NCI-H748 treated with DMSO at 0.1 percent for 48 hours (cell line): ENCODE measurements at places on chromosomes 6 and 20.

DNA sequence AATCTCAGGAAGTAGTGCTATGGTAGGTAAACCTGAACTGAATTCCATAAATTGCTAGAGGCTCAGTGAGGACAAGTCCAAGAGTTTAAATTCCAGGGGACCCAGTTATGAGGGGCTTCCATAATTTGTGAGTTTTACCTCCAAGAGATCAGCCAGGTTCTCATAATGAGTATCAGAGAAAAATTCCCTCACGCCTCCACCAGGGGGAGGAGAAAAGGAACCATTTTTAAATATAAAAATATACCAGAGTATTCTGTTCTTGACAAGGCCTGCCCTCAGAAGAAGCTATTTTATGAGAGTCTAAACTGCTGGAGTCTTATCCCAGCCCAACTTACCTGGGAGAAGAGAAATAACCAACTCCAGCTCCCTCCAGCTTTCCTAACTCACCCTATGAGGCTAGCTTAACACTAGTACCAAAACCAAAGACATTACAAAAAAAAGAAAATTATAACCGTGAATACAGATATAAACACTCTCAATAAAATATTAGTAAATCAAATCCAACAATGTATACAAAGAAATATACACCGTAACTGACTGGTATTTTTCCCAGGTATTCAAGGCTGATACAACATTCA lies 158.7 kb downstream of the TFAP2A start:
- no peak for DNase-seq

DNA sequence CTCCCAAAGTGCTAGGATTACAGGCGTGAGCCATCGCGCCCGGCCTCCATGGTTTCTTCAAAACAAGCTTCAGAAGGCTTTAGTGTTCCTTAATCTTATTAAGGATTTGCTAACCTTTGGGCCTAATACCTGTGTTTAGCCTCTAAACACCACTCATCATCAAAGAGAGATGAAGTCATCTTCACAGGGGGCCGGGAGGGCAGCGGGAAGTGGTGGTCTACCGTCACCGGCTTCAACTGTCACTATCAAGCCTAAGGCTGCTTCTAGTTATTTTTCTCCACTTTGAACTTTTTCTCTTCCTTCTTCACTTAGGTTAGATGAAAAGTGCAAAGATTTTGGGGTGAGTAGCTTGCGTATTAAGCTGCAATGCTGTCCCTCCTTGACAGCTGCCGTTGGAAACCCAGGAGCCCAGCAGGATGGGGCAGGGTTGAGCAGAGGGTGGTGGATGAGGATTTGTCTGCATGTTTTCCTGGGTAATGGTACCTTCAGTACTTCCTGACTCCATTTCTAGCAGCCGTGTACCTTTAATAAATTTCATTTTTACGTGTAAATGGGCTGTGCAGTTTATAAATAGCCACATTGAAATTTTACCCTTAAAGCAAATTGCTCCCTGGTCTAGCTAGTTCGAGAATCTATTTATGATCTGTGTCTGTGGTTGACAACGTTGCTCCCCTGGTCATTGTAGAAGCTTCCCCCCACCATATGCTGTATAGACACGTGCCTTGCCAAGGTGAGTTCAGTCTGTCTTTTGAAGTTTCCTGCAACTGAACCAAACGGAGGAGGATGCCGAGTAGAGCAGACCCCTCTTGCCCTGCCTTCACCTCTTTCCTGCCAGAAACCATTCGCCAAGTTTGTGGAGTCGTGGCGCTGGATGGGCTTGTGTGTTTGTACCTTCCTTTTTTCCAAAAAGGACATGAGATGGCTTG lies 64.8 kb downstream of the SYNJ2 start:
- no peak for DNase-seq

DNA sequence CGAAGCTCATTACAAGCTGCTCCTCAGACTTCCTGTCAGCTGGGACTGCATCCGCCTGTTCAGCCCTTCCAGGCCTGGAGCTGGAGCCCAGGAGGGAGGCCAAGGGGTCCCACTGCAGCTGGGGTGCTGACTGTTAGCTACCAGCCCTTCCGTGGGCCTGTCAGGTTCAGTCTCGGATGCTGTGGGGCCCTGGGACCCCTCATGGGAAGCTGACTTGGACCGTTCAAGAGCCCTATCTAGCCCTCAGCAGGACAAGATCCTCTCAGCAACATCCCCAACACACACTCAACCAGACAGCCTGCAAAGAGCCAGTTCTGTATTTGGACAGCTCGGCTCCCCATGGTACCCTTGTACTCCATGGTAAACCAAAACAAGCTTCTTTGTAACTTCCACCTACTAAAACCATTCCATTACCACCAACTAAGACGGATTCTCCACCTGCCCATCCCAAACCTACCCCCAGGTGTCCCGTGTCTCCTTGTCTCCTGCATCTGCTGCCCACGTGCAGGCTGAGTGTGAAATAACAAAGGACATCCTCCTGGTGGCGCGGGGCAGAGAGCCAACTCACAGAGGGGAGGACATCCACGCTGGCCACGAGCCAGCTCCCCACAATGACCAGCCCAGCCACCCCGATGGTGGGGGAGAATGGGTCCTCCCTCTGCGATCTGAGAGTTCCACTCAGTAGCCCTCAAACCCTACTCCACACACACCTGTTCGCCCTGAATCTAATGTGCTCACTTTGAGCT lies 111.2 kb downstream of the TAF4 start:
- DNase-seq, result peak; percentile 93

DNA sequence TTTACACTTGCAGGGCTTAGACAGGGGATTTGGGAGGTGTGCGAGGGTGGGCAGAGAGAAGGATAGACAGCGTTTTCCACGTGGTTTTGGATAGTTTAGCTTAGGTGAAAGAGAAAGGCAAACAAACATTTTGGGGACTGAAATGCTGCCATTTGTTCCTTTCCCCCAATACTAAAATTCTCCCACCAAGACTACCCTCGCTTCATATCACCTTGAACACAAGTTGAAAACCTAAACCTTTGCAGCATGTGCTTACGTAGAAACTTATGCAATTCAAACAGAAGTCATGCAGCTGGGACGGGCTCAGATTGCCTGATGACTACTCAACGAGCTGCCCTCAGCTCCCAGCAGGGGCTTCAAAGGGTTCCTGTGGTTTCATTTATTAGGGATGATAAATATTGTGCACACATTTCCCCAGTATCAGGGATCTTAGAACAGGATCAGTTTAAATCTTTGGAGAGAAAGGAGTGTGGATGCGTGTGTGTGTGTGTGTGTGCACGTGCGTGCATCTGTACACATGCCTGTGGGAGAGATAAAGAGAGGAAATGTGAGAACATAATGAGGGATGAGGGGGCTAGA lies 77.3 kb downstream of the SLC22A23 start:
- peak; percentile 15 for DNase-seq

DNA sequence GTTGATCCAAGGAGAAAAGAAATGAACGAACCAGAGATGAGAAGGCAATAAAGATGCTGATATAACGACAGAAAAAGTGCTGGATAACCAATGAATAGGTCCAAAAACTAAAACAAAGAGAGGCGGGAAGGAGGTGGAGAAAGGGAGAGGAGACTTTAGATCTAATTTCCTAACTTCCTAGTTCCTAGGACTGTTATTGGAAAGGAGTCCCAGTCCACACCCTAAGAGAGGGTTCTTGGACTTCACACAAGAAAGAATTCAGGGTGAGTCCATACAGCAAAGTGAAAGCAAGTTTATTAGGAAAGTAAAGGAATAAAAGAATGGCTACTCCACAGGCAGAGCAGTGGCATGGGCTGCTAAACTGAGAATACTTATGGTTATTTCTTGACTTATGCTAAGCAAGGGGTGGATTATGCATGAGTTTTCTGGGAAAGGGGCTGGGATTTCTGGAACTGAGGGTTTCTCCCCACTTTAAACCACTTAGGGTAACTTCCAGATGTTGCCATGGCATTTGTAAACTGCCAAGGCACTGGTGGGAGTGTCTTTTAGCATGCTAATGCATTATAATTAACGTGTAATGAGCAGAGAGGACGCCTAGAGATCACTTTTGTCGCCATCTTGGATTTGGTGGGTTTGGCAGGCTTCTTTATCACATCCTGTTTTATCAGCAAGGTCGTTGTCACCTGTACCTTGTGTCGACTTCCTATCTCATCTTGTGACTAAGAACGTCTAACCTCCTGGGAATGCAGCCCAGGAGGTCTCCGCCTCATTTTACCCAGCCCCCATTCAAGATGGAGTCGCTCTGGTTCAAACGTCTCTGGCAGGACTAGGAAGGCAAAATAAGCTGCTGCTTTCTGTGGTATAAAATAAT lies 60.9 kb upstream of the RBM24 start:
- DNase-seq, result no peak

GRCh38 chr6:56374841-56375369 lies 127.5 kb upstream of the COL21A1 start:
- no peak for DNase-seq

- DNase-seq, result no peak
Observed at GRCh38 chr6:166778776-166779175, 151.7 kb upstream of the RPS6KA2 start.

GRCh38 chr6:128848212-128848935 lies 34.6 kb upstream of the LAMA2 start:
- no peak for DNase-seq

DNA sequence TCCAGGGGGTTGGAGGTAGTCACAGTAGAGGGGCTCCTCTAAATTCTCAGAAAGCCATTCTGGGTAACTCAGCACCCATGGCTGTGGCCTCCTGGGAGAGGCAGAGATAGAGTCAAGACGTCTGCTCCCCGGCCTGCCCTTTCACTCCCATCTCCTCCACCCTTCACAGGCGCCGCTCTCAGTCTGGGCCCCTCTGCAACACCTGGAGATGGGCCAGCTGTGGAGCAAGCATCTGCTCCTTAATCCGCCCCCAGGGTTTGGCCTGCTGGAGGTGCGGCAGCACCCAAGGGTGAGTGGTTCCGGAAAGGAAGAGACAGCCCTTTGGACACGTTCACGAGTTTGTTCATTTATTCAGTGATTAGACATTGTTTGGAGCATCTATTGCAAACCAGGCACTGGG lies 271.3 kb downstream of the BMP7 start:
- DNase-seq, result no peak

DNA sequence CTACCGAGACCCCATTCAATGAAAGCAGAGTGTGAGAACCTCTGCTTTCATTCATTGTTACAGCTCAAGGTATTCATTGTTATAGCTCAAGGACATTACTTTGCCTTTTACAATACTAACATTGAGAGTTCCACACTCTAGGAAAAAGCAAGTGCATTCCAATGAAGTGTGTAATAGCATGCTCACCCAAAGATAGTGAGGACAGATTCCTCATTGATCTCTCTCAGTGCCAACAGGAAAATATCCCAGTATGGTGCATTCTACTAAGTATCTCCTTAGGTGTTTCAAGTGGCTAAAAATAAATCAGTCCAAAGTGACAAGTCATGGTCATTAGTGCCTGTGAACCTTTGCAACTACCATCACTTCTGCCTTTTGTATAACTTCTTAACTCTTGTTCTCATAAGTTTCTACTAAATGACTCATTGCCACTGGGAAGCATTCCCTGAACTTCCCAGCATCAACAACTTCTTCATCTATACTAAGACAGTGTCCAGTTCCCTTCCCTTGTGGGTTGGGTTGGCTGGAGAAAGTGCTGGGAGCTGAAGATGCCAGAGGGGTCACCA lies 140.7 kb upstream of the STXBP5 start:
- no peak for DNase-seq

GRCh38 chr6:111076024-111076695 lies 11.1 kb upstream of the SLC16A10 start:
- no peak for DNase-seq

DNA sequence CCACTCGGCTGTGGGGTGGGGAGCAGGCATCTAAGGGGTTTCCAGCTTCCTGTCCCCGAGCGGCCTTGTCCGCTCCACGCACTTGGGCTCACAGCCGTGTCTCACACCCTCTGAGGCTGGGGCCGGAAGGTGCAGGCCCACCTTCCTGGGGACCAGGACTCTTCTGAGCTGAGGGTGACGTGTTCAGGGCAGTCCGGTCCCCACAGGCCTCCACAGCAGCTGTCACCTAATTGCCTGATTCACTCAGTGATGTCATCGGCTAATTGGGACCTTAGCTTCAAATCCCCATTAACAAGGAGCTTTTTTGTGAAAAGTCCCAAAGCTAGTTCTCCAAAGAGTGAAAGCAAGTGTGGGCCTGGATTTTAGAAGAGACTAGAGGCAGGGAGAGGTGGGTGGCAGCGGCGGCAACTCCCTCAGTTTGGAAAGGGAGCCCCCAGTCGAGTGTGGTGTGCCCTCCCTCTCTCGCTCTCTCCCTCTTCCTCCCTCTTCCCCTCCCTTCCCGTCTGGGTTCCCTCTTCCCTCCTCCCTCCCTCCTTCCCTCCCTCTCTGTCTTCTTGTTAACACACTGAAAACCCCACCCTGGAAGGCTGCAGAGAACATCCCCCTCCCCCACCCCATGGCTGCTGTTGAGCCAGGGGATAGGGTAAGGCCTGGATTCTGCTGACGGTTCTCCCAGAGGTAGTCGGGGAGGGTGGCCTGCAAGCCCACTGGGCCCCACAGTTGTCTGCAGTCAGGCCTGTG lies 39.0 kb downstream of the MYT1 start:
- no peak for DNase-seq

DNA sequence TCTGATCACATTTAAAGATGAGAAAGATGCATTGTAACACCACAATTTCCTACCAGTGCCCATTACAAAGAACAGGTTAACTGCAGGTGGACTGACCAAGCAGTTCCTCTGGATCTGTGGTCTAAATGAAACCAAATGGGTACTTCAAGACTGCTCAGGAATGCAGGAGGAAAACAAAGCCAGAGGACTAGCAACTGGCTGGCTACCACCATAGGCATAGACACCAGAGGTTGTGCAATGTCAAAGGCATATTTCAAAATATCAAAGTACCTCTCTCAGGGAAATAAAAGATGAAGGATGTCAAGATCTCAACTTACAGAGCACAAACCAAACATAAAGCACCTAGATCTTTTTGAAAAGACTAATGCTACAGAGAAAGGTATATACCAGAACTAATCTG lies 65.5 kb downstream of the GMDS start:
- DNase-seq, result no peak

GRCh38 chr6:39997101-39997635 lies 62.9 kb upstream of the MOCS1 start:
- no peak for DNase-seq

DNA sequence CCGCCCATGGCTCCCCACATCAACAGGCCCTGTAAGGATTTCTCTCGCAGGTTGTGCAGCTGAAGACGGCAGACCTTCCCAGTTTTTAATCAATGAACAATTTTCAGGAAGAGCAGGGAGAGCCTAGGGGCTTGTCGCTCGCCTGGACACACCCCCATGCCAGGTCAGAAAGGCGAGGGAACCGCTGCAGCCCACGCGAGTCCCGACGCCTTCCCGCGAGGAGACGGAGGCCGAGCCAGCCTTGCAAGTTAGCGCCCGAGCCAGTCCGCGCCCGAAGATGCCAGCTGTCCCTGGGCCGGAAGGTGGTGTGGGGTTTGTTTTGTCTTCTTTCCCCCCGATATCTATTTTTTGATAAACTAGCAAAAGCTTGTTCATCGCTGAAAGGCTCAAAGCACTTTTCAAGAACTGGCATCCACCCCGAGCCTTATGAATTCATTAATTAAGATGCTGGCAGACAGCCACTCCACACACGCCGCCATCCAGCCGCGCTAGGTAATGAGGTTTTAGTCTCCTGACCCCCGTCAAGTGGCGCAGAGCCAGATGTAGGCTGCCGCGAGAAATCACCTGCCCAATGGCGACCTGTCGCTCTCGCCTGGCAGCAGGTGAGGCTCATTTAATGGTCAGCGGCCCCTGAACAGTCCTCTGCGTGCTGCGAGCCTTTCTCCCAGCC lies 6.6 kb downstream of the CCDC167 start:
- DNase-seq, result peak; percentile 82
